ENCODE measurements at places on chromosomes 13 and 19.

DNA sequence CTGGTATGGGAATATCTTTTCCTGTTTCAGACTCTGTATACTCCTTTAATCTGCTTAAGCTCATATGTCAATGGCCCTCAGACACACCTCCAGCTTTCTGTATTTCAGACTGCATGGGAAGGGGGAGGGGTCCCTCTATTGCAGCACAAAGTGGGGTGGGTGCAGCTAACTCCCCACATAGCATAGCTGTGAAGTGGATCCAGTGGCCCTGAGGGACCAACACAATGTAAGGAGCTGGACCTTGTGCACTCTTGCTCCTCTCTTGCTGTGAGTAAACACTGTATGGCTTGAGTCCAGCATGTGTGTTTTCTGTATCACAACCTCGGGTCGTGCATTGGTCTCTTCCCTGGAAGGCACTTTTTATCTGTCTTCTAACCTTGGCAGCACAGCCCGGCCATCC is 669.9 kb downstream of the PCDH9 start:
- no peak for DNase-seq

GRCh38 chr13:113904411-113904810 is 40.5 kb upstream of the GAS6 start:
- no peak for DNase-seq

DNA sequence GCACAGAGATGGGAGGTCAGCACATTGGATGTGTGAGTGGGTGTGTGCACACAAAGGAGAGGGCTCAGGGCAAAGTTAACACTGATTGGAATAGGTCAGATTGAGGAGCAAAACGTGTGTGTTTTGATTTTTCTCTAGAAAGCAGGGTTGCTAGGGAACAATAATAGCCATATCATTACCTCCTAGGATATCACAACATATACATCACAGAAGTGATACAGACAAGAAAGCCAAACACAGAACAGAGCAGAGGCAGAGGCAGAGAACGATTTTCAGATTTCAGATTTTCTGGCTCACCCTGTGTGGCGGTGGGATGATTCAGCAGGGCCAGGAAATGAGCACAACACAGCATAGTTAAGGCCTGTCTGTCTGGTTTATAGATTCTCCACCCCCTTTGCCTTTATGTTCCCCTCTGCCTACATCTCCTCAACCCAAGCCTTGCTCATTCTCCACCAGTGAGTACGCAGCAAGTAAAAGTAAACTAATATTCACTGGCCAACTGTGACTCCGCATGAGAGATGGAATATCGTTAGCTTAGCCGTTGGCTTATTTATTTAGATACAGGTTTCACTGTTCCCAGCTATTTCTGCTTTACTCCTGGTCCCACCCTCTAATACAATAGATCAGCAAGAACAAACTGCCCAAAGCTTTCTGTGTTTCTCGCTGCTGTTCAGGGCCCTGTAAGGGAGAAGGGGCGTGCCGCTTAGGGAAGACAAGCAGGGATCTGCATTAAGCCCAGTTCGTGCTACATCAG is 182.7 kb upstream of the TSC22D1 start:
- DNase-seq = peak; percentile 58

DNA sequence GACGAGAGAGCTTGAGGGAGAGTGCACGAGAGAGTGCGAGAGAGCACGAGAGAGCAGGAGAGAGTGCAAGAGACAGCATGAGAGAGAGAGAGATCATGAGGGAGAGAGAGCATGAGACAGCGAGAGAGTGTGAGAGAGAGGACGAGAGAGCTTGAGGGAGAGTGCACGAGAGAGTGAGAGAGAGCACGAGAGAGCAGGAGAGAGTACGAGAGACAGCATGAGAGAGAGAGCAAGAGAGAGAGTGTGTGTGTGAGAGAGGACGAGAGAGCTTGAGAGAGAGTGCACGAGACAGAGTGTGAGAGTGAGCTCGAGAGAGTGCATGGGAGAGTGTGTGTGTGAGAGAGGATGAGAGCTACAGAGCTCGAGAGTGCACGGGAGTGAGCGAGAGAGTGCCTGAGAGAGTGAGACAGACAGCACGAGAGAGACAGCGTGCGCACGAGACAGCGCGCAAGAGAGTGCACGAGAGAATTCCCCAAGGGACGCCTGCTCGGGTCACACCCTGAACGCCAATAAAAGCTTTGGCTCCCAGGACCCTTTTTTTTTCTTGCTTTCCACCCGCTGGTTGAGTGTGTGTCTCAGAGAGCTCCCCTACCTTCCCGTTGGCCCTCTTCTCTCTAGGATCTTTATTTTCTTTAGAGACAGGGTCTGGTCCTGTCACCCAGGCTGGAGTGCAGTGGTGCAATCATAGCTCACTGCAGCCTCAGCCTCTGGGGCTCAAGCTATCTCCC is 3.7 kb downstream of the CD70 start:
- DNase-seq = no peak

GRCh38 chr13:111365149-111366005 is 44.9 kb downstream of the TEX29 start:
- no peak for DNase-seq

GRCh38 chr13:80359778-80360452 is 19.0 kb upstream of the SPRY2 start:
- no peak for DNase-seq

- no peak for DNase-seq
Observed at GRCh38 chr19:13018035-13018914, 23.0 kb downstream of the NFIX start.

DNA sequence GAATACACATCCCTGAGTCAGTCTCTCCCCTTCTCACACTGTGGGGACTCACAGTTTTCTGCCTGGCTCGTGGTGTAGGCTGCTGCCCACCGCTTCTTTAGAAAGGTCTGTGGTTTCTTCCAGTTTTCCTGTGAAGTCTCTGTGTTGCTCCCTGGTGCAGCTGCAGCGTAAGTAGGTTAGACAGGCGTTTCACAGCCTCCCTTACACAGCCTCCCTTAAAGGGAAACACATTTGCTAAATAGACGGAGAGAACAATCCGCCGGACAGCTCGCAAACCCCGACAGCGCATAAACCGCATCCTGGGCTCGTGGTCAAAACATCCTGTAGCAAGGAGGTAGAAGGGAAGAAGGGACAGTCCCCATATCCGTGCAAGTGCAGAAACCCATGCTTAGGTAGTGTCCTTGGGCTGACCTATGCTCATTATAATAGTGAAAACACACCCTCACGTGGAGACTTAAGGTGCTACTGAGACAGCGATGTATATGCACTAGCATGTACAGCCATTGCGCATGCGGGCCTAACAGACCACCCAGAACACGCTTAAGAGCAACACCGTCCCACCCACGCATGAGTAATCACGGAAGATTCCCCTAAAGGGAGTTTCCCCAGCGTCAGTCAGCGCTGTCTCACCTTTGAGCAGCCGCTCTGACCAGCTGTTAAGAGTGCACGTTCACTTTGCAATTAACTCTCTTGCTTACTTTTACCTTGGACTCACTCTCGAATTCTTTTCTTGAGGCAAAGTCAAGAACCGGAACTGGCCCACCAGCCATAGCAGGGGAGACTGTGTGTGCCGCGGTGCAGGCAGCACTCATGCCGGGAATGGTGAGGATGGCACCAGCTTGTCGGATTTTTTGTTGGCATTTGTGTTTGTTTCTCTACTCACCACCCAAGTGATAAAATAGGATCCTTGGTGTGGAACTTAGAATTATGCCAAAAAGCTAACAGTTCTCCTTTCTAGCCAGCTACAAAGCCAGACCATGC is 16.6 kb downstream of the SIGLEC8 start:
- DNase-seq = no peak

GRCh38 chr19:5292822-5293611 is 47.6 kb downstream of the PTPRS start:
- no peak for DNase-seq

GRCh38 chr13:43301346-43301969 is 278.1 kb downstream of the DNAJC15 start:
- DNase-seq = no peak

DNA sequence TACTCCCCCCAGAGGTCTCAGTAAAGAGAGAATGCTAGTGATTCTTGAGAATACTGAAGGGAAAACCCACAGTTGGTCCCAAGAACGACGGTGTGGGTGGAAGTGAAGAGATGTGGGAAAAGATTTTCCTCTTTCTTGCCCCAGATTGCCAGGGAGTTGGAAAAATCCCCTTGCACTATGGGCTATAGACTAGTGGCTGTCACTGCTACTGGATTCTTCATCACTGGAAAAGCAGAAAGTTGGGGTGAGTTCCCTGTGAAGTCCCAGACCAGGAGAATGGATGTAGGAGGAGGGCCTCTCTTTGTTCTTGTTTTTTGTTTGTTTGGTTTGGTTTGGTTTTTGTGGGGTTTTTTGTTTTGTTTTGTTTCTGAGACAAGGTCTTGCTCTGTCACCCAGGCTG is 11.4 kb downstream of the LYPD3 start:
- DNase-seq = no peak

DNA sequence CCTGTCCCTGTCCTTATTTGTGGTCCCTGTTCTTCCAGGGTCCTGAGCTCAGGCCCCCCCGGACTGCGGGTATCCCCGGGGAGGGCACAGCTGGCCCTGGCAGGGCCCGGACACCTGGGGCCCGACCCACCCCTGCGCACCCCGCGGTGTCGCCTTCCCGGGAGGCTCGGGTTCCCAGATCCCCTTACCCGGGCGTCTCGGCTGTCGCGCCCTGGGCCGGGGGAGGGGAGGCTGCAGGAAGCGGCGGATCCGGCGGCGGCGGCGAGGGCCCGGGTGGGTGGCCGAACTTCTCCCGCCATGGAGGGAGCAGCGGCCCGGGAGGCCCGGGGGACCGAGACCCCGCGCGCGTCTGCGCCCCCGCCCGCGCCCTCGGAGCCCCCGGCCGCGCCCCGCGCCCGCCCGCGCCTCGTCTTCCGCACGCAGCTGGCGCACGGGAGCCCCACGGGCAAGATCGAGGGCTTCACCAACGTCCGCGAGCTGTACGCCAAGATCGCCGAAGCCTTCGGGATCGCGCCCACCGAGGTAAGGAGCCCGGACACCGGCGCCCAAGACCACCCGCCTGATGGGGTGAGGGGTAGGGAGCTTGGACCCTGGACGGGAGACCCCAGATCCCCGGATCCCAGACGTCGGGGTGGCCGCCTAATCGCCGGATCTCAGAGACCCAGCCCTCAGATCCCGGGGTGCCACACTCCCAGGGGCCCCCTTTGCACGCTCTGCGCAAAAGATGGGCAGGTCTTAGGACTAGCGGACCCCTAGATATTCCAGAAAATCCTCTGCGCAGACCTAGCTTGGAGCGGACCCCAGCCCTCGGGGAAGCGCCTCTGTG is at the start of gene GIPC3:
TSS of gene GIPC3 (plus strand) at position 178 of the 826 bp plus-strand sequence. CDS start at position 298, 120 bp downstream.
- no peak for DNase-seq

DNA sequence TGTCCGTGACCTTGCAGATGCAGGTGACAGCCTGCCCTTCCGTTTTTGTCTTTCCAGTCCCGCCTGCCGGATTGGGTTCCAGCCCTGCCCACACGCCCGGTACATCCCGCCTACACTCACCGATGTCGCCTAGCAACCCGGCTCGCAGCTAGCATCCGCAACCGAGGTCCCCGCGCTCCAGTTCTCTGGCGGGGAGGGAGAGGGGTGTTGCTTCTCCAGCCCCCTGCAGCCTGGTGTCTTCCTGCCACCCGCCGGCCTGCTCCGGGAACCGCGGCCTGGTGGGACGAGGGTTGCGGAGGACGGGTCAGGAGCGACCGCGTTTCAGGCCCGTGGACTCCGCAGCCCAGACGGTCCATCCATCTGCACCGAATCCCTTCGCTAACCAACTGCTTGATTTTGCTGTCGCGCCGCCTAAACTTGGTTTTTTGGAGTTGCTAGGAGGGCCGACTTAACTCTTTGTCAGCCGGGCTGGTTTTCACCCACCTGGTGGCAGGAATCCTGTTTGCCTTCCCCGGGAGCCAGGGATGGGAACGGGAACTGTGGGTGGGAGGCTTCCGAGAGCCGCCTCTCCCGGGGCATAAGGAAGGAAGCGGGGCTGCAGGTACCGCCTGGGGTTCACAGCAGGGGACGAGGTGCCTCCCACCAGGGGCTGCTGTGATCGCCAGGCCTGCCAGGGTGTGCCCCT is 15.4 kb upstream of the MATK start:
- DNase-seq = no peak

- no peak for DNase-seq
Observed at GRCh38 chr19:2229103-2230032, 6.8 kb downstream of the PLEKHJ1 start.

DNA sequence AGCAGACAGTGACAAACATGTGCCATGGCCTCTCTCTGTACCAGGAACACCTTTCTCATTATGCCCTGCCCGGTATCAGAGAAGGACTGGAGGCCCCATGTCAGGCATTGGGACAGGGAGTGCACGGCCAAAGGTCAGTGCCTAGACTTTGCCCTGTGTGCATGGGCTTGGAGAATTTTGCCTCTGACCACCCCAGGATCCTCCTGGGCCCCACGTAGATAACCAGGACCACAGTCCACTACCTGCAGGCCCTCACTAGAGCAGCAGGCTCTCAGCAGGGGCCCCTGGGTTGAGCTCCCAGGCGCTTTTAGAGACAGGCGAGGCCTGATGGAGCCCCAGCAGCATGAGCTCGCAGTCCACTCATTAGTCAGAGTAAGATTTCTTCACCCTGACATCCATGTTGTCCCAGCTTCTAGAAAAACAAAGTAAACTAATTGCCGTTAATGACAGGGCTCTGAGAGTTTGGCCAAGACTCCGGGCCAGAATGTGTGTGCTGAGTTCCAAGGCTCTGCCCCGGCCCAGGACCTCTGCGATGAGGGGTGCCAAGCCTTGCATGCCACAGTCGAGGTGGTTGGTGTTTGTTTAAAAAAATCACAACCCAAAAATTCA is 42.7 kb downstream of the CAPN12 start:
- DNase-seq = no peak

DNA sequence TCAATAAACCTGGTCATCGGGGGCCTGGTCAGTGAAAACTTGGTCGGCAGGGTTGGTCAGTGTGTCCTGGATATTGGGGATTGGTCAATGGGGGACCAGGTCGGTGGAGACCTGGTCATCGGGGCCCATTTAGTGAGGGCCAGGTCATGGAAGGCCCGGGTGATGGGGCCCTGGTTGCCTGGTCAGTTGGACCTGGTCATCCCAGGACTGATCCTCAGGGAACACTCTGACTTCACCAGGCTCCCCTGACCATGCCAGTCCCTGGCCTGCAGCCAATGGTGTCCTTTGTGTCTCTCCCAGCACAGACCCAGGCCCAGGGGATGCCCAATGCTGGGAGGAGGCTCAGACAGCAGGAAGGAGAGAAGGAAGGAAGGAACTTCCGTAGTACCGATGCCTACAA is 42.1 kb upstream of the TPM4 start:
- no peak for DNase-seq

DNA sequence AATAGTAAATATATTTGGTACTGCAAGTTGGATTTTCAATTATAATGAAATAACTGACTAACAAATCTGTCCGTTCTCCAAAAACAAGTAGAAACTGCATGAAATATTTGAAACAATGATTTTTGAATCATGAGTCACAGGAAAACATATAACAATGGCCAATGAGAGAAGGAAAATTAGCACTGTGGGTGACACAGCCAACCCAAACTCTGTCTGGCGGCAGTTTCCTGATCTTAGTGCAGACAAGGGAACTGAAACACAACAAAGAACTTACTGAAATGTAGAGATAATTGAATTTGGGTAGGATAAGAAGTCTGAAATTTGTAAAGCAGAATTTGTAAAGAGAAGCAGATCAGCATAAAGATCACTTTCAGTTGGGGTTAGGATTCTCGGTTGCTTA is 2743.3 kb upstream of the PCDH20 start:
- peak; percentile 83 for DNase-seq

- DNase-seq = no peak
Observed at GRCh38 chr13:33347861-33348260, 62.3 kb upstream of the STARD13 start.

All from pulmonary artery endothelial cell (primary cell).